ENCODE measurements at places on chromosomes 12 and 14.
A peak's percentile ranks its signal among the peaks of the same experiment; 100 is the strongest.

GRCh38 chr12:30816742-30817465 is 62.2 kb upstream of the CAPRIN2 start:
- DNase-seq: no peak

DNA sequence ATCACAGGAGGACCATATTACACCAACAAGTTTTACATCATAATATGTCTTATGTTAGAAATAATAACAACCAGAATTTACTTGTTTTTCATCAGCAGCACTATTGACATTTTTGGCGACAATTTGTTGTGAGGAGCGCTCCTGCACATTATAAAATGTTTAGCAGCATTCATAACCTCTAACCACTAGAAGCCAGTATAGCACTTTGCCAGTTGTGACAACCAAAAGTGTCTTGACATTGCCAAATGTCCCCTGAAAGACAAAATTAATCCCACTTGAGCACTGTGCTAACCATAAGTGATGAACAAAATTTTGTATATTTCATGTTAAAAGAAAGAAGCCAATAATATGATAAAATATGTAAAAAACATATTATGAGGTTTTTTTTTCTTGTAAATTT is 356.9 kb upstream of the LMO3 start:
- no peak for DNase-seq

- DNase-seq: no peak
These were observed 15.3 kb upstream of the ADSS1 start for GRCh38 chr14:104708606-104709268.

- DNase-seq: no peak
These were observed 23.4 kb upstream of the FBRSL1 start for GRCh38 chr12:132466241-132467201.

DNA sequence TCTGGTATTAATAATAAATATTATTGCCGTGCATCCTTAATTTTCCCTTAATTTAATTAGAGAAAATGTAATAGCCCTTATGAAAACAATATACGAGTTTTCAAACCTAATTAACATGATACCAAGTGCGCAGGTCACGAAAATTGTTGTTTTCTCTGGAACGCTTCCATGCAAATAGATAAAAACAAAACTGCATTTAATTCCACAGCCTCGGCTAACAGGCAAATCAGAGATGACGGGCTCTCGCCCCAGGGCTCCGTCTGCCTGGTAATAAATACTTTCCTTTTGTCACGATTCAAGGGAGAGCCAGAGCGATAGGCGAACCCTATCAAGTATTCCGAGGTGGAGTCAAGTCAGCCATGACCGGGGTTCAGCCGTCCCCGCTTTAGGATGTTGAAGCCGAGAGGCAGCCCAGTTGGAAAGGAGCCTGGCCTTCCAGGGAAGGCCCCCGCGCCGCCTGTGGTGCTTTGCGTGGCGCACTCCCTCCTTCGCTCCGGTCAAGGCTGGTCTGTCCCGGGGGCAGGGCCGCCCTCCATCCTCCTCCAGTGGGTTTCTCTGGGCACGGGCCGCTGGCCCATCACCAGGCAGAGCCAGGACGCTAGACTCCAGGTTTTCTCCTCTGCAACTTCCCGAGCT is 137.8 kb upstream of the GSC start:
- DNase-seq: peak; percentile 44

DNA sequence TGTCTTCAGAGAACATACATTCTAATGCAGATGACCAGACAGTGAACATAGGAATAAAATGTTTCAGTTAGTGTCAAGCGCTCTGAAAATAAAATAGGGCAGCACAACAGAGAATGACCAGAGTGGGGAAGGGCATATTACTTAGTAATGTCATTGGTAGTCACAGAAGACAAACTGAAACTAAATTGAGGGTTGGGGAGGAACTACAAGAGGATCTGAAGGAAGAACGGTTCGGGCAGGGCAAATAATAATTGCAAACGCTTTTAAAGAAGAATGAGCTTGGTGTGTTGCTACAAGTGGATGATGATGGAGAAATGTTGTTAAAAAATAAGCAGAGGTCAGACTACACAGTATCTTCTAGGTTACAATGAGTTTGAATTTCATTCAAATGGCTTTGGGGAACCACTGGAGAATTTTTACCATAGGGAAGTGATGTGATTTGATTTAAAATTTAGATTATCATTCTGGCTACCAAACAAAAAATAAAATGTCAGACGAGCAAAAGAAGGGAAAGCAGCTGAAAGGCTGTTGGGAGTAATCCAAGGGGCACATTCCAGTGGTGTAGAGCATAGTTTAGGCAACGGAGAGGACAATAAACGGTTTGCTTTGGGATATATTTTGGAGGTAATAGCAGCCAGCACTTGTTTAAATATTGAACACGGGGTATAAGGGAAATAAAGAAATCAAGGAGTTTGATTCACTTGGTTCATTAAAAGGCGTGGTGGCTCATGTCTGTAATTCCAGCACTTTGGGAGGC is 56.3 kb upstream of the SLC6A13 start:
- no peak for DNase-seq

DNA sequence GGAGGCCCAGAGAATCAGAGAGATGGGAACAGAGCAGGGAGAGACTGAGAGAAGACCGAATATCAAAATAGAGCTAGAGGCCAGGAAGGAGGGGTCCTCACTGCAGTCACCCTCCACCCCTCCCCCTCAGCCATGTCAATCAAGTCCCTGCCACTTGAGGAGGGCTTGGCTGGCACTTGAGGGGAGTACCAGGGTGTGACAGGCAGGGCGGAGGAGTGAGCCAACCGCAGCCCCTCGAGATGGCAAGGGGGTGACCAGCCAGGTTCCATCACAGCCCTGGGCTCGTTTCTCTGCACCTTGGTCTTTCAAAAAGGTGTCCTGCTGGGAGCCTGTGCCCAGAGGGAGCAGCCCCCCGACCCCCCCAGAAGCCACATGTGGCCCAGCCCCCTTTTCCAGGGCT is 4.2 kb downstream of the AQP5 start:
- no peak for DNase-seq
